ENCODE measurements at places on chromosomes 7 and 10. TPM values are rescaled to one million over a fixed set of nuclear protein-coding genes. Genes with fewer than 3 reads are reported as not detected.

BNIP3 gene
- 71.2 TPM for total RNA-seq

PROSER2 gene
- total RNA-seq = 0.33 TPM

PAOX gene
- total RNA-seq = 6.3 TPM

SLC13A1 gene
- total RNA-seq = not detected

H2BK1 gene
- 0.88 TPM for total RNA-seq

HTR5A gene
- not detected for total RNA-seq

FAM25C gene
- total RNA-seq = not detected

AP5Z1 gene
- total RNA-seq = 64.9 TPM

SCIN gene
- total RNA-seq = not detected

CRTAC1 gene
- total RNA-seq = not detected

TTYH3 gene
- total RNA-seq = 16.3 TPM

GRK5 gene
- 31.5 TPM for total RNA-seq

RBP3 gene
- total RNA-seq = not detected
